D721Med (cell line): ENCODE measurements at places on chromosomes 3 and 15.

DNA sequence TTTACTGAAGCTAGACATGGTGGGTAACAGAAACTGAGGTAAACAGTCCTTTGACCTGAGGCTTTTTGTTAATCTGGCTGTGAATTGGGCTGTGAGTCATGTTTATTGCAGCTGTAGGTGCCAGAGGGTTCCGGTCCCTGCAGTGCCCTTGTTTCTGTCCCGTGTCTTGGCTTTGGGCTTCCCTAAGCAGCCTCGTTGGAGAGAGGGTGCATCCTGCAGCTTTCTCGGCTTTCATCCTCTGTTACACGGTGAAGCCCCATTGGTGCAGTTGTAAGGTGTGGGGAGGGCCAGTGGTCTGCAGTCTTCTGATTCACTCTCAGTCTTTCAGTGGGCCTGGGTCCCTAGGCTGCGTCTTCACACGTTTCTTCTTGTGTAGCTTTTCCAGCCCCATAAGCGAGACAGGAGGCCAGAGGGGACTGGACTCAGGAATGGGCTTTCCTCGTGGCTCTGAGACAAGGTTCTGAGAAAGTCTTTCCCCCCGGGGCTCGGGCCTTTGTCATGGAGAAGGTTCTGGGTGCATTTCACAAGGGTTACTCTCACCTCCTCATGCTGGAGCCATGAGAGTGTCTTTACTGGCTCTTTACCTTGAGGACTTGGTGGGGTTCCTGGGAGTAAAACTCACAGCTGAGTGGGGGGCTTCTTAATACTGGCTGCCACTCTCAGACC, 33.1 kb downstream of the ASB7 start:
- no peak for DNase-seq

- no peak for DNase-seq
Observed at GRCh38 chr15:101326462-101327146, 31.6 kb upstream of the SNRPA1 start.

GRCh38 chr3:11288021-11288491, 15.9 kb downstream of the ATG7 start:
- DNase-seq, result no peak

GRCh38 chr3:66037986-66038369, 740 bp downstream of the MAGI1 start:
- DNase-seq, result no peak

GRCh38 chr15:53586799-53587198, 172.7 kb downstream of the WDR72 start:
- DNase-seq, result no peak

DNA sequence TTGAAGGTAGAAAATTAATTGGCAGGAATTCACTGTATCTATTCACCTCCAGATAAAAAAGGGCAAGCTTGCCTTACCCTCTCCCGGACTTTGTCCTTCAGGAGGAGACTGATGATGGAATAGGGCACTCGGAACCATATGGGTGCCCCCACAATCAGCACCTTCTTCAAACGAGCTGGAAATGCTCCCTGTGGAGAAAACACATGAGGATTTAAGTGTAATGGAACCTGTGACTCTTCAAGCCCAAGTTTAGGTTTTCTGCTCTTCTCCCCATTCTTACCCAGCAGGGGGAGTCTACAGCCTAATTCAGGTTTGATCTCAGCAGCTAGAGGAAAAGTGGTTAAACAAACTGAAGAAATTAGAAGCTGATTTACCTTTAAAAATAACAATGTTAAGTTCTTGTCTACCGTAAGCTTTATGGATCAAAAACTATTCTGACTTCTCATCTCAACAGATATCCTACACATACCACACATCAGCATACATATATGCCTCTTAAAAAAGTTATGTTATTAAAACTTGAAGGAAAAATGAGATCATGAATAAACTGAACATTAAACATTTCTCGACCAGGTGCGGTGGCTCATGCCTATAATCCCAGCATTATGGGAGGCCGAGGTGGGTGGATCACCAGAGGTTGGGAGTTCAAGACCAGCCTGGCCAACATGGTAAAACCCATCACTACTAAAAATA, 57.5 kb upstream of the SIN3A start:
- DNase-seq, result no peak

DNA sequence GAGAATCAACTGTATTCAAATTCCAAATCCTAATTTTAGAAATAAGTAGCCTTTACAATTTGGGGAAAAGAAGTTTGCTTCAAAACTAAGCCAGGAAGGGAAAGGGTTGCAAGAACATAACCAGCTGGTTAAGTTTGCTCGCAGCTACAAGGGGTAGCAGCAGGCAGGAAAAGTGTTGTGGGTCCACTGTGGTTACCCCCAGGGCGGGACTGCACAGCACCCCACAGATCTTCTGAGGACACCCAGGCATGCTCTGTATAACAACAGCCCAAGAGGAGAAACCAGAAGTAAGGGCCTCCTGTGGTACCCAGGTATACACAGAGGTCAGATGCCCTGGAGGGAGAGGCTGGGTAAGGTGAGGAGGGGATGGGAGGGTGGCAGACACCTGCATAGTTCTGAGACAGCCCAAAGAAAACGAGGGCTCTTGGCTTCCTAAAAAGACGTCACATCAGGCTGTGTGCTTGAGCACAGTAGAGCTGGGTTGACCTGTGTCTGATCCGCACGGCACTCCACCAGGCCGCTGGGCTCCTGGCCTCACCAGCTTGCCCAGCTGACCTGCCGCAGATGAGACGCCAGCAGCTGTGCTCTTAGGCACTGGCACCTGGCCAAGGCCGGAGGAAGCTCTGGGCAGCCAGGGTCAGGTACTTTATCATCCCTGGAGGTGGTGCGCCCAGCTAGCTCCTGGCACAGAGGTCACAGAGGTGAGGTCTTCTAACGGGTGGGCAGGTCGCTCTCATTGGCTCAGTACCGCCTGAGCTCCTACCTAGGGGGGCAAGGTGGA, 81.8 kb upstream of the SNRPA1 start:
- no peak for DNase-seq

DNA sequence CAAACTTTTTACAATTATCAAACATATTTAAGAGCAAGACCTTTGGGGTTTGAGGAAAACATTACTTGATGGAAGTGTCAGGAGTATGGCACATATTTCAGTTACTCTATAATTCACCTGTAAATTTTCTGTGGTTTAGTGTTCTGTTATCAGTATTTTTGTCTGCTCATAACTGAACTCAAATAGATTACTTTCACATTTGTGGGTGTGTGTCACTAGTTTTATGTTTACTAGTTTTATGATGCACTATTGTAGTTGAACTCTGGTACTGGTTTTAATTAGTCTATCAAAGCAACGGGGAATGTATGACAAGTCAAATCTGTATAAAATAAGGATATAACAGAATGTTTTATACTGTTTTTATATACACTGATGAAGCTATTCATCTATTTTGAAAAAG, 27.2 kb downstream of the OXSM start:
- no peak for DNase-seq

DNA sequence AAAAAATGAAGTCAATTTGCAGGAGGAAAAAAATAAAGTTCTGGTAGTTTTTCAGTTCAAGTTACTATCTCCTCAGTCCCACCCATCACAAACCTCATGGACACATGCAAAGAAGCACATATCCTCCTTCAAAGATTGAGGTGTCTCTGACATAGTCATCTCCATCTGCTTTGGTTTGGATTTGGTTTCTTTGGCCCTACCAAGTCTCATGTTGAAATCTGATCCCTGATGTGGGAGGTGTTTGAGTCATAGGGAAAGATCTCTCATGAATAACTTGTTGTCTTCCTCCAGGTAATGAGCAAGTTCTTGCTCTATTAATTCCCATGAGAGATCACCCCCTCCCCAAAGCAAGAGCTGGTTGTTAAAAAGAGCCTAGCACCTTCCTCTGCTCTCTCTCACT, 446.8 kb downstream of the IGSF11 start:
- no peak for DNase-seq

DNA sequence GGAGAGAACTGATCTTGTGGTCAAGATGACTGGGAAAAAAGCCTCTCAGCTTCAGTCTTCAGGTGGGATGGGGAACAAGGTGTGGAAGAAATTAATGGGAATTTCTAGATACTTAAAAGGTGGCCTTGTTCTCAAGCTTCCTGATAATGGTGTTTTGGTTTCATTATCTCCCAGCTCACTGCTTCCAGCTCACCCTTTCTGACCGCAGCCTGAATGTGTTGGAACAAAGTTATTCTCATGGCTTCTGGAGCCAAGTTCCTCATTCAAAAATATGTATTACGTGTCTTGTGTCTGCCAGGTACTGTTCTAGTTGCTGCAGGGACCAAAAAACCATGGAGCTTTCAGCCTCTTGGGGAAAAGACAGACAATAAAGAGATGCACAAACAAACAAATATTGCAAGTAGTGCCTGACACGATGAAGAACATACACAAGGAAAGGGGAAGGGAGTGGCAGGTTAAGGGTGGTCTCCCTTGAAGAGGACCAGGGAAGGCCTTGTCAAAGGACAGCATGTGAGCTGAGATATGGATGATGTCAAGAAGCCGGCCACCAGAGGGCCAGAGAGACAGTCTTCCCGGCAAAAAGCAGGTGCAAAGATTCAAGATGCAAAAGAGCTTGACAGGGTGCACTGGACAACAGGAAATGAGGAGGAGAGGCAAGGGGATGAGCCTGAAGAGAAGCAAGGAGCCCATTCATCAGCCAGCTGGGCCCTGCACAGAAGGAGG, 35.5 kb downstream of the ARRDC4 start:
- no peak for DNase-seq
